Motor neuron (in vitro differentiated cells): ENCODE measurements at places on chromosomes 2 and 18. TPM values are rescaled to one million over a fixed set of nuclear protein-coding genes. Genes with fewer than 3 reads are reported as not detected.

DNA sequence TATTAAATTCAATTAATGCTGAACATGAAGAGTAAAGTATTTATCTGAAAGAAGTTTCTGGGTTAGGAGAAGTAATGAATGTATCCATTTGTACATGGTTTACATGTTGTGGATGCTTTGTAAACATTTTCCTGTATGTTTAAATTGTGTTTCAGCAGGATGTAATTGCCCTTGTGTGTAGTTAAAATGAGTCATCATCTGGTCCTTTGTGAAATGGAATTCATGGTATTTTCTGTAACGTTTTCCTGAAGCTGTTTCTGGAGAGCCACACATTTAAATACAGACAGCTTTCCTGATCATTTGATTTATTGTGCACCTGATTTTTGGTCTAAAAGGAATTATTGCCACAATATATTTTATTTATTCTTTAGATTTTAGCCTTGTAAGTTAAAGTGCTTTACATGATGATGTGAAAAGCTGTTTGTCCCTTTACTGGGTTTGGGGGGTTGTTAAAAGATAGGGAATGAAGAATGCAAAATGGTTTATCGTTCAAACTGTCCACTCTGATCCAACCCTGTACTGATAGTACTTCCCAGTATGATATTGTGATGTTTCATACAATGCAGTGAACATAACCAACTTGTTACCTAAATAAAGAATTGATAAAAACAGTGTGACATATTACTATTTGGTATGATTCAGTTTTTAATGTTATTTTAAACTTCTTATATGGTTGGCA is 41.7 kb upstream of the SLC3A1 start:
- peak; percentile 27 for ATAC-seq

Gene TSPYL6
- 0.43 and 0.56 TPM in 2 replicates for total RNA-seq

Gene FAM124B
- total RNA-seq = 0.24 and 0.28 TPM in 2 replicates

DNA sequence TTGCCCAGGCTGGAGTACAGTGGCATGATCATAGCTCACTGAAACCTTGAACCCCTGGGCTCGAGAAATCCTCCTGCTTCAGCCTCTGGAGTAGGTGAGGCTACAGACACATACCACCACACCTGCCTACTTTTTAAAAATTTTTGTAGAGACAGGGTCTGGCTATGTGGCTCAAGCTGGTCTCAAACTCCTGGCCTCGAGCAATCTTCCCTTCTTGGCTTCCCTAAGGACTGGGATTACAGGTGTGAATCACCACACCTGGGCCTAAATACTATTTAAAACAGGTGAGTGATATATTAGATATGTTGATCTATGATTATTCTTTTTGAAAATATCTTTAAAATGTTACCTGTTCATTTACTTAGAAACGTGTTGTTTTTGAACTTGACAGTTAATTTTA is 57.2 kb downstream of the MOGAT1 start:
- ATAC-seq = no peak

GRCh38 chr2:168729455-168729854 is 73.0 kb upstream of the NOSTRIN start:
- ATAC-seq = no peak

Gene GREB1
- 25.3 and 32.5 TPM in 2 replicates for total RNA-seq

DNA sequence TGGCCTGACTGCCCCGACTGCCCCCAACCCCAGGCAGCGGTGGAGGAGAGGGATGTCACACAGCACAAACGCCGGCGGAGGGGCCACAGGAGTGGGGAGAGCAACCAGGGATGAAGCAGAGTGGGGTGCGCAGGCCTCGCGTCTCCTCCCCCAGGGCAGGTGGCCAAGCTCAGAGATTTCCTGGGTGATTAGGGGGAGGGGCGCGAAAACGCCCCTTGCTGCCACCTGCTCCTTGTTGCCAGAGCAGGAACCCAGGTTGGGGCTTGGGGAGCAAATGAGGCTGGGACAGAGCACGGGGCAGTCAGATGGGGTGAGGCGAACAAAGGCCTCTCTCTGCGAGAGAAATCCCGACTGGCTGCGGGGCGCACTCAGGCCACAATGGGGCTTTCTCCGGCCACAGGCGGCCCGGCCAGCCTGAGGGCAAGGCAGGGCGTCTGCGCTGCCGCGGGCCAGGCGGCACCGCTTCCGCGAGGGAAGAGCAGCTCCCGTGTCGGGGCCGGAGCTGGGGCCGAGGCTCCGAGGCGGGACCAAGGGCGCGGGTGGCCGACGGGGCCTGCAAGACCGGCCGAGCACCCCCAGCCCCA is 11.5 kb downstream of the TEX44 start:
- ATAC-seq = no peak

Gene INHBB
- total RNA-seq = 0.09 and 0.85 TPM in 2 replicates

GRCh38 chr2:122736279-122736678 is 980.8 kb downstream of the TSN start:
- no peak for ATAC-seq

GRCh38 chr18:55306359-55307024 is 281.5 kb downstream of the TCF4 start:
- ATAC-seq = no peak

DNA sequence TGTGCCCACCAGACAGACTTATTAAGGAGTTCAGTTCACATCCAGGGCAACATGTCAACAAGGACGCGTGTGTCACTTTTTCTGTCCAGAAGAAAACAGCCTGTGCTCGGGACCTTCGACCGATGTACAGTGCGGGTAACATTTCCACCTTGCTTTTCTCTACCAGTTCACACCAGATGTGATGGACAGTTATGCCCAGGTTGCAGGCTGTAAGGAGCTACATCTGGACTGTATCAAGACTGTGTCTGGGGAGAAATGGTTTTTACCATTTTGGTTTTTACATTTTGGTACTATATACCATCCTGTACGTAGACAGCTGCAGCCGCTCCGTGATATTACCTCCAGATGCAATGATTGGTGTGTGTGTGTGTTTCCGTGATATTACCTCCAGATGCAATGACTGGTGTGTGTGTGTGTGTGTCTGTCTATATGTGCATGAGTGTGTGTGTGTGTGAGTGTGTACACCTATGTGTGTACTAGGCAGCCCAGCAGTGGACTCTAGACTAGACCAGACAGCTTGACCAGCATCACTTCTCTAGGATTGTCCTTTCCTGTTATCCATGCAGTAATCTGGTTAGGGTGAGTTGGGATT is 118.0 kb downstream of the COL6A3 start:
- no peak for ATAC-seq

DNA sequence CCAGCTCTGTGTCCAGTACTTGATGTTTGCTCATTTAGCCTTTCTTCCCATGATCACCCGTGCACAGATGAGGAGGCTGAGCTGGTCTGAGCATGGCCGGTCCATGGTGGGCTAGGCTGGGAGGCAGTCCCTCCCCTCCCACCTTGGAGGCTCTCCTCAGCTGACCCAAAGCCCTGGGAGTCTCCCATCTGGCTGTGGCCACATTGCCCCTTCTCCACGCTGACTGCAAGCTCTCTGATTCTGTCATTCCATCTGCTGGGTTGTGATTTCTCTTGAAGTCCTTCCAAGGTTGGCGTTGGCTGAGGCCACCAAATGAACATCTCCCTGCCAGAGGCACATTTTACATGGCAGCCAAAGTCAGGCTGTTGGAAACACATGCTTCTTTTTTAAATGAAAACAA is 44.0 kb downstream of the ACKR3 start:
- ATAC-seq = no peak

GRCh38 chr18:67650686-67651385 is 134.3 kb upstream of the DSEL start:
- ATAC-seq = peak; percentile 51

GRCh38 chr2:204357286-204357685 is 188.0 kb upstream of the PARD3B start:
- ATAC-seq = peak; percentile 83

DNA sequence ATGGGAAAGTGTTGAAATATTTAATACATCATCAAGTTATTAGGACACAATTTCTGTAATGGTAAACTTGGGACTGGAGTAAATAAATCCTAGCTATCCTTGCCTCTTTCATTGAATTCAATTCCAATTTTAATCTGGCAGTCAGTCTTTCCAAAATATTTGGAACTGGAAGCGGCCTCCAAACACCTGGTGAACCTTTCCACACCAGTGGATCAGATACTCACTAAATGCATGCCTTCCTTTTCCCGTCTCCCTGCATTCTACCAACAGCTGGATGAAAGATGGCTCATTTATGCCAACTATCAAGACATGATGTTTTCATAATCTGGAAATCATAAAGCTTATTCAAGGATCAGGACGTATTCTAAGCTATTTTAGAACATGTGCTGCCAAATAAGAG is 488.2 kb upstream of the SPHKAP start:
- ATAC-seq = no peak

Gene AGXT
- not detected in 2 replicates for total RNA-seq

GRCh38 chr2:19504400-19505198 is 146.2 kb upstream of the OSR1 start:
- ATAC-seq = peak; percentile 84

DNA sequence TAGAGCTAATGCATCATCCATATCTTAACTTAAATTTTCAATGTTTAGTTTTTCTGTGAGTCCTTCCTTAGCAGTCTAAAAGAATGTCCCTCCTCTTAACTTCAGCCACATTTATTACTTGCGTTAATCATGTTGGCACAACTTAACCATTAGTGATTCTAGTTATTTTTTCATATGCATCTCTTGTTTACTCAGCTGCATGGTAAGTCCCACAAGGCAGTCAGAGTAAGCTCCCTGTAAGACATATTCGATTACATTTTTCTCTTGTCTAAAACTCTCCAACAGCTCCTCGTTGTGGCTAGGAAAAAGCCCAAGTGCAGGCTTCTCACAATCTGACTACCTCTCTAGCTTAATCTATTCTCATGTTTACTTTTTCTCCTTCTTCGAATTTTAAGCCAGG is 2045.3 kb upstream of the PIK3C3 start:
- ATAC-seq = no peak
